ENCODE measurements at places on chromosomes 1 and 21. TPM values are rescaled to one million over a fixed set of nuclear protein-coding genes. Genes with fewer than 3 reads are reported as not detected.

The SPATA1 gene
- total RNA-seq, result 0.65 TPM

The TMEM39B gene
- total RNA-seq, result 34.4 TPM

The PCNX2 gene
- 21.3 TPM for total RNA-seq

The SELE gene
- total RNA-seq, result not detected

GRCh38 chr1:179144626-179145025 is 62.8 kb downstream of the TOR3A start:
- ATAC-seq, result no peak

- no peak for ATAC-seq
Measured at GRCh38 chr1:88060750-88061491, 623.2 kb upstream of the PKN2 start.
